GM12878 (cell line): ENCODE measurements at places on chromosomes 6 and 20.

GRCh38 chr6:31693535-31693934, 9.6 kb downstream of the ABHD16A start:
- no peak for DNase-seq

DNA sequence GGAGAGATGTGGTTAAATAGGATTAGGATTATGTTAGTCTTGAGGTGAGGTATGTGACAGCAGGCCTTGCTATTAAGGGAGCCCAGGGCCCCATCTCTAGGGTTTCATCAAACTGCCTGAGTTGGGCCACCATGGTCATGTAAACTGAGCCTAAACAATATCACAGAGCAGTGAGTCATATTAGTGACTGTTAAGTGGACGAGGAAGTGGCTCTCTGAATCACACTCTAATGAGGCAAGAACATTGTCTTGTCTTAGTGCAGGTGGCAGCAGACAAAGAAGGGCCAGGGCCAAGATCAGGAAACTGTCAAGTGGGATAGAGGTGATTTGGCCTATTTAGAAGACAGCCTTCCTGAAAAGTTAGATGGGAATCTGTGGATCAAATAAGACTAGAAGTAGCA, 23.1 kb downstream of the ENPP3 start:
- DNase-seq: no peak

DNA sequence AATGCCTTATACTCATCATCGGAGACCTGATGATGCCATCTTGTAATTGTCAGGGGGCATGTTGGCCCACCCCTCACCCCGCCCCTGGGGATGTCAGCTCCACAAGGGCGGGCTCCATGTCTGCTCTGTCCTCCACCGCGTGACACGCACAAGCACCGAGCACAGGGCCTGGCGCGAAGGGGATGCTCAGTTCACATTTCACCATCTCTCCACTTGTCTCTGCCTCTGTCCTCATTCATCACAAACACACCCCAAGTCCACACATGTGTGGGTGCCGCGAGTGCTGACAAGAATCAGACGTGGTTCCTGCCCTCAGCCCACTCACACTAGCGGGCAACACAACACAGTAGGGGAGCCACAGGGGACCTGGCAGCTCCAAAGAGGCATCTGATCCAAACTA, 151.2 kb upstream of the PTPN1 start:
- DNase-seq: no peak

DNA sequence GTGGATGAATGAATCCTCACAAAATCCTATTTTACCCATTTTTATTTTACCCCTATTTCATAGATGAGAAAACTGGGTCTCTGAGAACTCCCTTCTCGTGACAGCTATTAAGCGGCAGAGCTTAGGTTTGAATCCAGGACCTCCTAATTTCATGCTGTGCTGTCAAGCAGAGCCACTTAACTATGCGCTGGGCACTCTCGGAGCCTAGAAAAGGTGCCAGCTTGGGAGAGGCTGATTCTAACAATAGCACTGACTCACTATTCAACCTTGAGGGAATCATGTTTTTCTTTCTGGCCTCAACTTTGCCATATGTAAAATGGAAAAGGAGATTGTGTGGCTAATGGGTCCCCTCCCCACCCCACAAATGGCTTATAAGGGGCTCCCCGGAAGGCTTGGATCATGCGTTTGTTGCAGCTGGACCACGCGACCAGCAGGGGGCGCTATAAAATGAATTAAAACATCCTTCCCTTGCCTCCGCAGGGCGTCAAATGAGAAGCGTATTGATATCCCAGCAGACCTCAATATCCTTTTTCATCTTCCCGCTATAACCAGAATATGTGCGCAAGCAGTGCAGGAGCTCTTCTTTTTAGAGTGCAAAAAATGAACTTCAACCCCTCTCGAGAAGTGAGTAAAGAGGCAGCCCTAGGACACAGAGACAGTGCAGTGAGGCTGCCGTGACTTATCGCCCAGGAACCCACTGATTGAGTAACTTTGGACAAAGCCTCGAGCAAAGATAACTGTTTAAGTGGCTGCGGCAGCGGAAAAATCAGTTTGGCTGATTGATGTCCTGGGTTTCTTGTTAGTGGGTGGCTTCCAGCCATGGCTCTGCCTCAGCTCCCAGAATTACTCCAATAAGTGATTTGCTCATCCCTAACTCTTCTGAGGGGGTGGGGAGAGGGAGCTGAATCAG, 12.8 kb upstream of the PDYN start:
- DNase-seq: no peak

DNA sequence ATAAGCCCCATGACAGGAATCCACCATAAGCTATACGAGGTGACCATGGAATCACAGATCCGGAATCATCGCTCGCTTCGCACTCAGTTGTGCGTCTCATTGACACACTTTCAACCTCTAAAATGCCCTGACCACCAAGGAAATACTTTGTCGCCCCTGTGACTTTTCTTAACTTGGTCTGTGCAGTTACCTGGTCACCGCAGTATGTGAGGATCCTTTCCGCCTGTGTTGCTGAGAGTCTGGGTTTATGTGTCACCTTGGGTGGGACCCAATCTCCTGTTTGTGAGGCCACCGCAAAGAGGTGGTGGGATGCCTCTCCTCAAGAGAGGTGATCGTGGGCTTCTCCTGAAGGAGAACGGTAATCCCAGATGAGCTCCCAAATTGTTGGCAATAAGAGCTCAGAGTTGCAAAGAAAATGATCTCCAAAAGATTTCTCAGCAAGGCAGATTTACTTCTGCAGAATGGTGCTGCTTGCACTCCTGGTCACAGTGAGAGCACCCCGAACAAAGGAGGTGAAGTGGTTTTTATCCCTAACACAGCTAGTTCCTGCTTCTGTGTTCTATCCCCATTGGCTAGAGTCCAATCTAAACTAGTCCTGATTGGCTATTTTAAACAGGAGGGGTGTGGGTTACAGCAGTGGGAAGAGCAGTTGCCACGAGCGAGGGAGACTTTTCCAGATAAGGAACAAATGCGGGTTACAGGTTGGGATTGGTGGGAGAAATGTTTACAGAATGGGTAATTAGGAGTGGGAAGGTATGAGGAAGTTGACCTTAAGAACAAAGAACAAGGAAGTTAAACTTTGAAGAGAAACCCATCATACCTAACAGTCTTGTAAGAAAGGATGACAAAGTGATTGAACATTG, 9.1 kb upstream of the ZNFX1 start:
- DNase-seq: no peak

GRCh38 chr6:134049176-134049575, 3.2 kb downstream of the SLC2A12 start:
- DNase-seq: no peak

GRCh38 chr20:49631856-49632418, 64.0 kb upstream of the PTGIS start:
- no peak for DNase-seq

DNA sequence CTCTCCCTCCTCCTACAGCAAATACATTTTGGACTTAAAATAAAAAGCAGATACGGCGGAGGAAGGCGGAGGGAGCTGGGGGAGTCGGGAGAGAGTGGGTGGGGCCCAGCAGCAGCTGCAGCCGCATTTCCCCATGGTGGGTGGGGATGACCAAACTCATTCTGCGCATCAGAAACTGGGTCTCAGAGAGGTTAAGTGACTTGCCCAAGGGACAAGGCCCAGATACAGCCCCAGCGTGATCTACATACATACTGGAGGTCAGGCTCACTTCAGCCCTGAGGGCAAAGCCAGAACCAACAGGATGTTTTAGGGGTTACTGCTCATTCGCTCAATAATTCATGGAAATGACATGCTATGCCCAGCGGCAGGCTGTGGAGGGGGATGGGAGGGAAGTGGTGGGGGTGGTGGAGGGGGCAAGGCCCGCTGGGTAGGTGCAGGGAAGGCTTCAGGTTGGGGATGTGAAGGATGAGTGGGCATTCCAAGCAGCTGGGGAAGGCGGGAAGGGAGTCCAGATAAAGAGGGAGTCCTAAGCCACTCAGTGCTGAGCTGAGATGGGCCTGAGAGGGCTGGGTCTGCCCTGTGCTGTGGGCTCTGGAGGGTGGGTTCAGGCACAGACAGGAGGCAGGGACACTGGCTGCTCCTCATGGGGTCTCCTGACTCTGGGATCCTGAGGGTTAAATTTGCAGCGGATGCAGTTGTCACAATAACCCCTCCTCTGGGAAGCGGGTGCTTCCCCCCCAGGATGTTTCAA, 31.0 kb downstream of the DLGAP4 start:
- DNase-seq: no peak

DNA sequence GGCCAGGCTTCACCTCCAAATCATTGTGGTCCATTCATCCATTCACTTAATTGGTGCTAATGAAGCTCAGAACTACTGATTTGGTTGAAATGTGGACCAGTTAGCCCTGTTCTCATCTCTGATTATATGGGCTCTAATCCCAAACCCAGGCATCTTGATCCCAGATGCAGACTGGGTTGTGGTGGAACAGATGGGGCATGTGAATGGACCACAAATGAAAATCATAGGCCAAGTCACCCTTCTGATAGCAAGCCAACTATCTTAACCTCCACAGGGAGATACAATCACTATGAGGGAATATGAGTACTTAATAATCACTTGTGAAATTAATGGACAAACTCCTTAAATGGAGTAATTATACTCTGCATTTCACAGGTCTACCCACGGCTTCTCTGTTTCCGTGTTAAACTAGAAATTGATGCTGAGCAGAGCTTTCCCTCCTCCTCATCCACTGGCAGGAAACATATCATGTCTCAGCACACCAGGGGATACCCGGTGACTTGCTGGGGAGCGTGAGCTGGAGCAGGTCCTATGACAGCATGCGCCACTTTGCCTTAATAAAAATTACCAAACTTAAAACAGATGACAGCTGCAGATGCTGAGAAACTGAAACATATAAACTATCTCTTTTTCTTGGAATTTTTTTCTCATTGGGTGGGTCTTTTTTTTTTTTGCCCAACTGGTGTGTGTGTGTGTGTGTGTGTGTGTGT, 108.8 kb upstream of the HEY2 start:
- DNase-seq: no peak

DNA sequence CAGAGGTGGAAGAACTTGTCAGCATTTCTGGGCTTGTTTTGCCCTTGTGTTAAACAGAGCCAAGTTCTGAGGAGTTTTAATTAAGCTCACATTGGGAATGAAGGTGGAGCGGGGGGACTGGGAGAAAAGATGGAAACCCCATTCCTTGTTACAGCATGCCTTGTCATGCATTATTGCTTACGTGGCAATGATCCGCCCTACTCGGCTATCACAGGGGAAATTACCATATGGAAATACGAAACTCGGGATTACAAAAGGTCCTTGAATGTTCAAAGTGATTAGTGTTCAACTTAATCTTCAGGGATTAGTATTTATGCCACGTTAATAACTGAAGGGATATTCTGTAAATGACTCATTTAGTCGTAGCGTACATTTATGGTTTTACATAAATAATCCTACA, 86.4 kb downstream of the MAP3K7 start:
- no peak for DNase-seq

DNA sequence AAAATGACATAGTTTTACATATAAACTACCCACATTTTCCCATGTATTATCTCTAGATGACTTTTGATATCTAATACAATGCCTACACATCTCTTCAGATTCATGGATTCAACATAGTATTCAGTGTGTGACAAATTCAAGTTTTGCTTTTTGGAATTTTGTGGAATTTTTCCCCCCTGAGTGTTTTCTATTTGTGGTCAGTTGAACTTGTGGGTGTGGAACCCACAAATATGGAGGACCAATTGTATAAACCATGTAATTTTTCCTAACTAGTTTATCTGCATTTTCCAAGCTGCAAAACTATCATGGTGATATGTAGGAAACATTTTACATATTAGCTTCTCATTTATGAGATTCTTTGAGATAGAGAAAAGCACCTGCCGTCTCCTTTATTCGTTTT, 374.3 kb upstream of the SOX4 start:
- DNase-seq: no peak

DNA sequence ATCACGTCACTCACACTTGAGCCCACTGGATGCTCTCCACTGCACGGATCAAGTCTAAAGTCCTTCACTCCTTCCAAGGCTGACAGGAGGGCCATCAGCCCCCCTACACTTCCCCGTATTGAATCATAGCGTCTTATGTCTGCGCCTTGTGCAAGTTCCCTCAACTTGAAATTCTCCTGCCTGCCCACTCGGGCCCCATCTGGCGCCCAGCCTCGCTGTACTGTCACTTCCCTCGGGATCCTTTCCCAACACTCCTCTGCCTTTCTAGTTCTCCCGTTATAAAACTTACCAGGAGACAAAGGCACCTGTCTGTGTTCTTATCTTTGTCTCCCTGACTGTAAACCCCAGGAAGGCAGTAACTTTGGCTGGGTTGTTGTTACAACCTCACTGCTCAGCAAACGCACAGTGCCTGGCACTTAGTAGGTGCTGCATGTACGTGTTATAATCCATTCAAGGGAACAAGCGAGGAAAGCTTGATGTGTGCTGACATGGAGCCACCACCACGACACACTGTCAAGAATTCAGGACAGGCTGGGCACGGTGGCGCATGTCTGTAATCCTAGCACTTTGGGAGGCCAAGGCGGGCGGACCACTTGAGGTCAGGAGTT, 33.8 kb upstream of the ZFAND3 start:
- DNase-seq: no peak

- DNase-seq: peak; percentile 8
Observed at GRCh38 chr6:2353412-2354137, 108.2 kb upstream of the GMDS start.

DNA sequence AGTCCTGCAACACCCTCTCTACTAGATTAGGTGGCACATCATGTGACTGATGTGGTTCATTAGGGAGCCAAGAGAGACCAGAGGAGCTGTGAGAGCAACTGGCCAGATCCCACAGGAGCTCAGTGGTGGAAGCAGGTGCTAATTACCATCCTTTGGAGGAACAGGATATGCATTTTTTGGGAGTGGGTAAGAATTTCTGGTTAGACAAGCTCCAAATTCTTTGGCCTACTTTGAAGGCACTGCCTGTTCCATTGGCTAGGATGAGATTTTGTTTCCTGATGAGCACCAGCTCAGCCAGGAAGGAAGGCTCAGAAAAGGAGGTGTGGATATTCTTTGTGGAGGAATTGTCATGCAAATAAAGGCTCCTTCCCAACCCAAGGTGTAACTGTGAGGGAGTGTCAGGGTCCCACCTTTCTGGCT, 130.3 kb upstream of the BMP2 start:
- DNase-seq: no peak

DNA sequence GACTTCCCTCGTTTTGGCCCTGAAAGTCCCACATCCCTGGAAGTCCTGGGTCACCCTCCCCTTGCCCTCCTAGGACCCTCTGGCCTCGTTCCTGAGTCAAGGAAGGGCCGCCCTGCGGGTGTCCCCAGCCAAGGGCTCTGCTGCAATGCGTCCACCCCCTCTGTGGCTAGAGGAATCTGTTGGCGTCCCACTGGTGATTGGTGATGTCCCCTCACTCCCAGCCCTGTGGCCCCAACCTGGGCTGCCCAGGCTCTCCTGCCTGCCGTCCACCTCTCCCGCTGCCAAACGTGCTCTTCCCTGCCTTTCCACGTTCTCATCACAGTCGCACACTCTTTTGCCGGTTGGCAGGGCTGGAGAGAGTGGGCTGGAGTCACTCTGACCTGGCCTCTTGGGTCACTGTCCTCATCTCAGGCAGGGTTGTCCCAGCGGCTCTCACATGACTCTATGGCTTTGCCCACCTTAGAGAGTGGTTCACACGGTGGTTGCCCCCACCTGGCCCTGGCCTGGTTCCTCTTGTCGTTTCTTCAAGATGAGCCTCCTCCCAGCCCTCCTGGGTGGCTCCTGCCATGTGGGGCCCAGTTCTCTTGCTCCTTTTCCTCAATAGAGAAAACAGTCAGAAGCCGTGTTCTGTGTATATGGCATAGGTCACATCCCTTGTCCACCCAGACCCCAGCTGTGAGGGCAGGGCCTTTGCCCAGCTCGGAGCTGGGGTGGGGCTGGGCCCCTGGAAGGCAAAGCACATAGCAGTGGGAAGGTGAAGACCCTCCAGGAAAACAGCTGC, 100.9 kb downstream of the TMEM242 start:
- no peak for DNase-seq

- DNase-seq: no peak
Observed at GRCh38 chr6:6788394-6789032, 200.0 kb downstream of the LY86 start.

- DNase-seq: no peak
Observed at GRCh38 chr6:46931416-46931815, 9.7 kb upstream of the ADGRF5 start.
